ENCODE measurements at places on chromosomes 3 and 15. TPM values are rescaled to one million over a fixed set of nuclear protein-coding genes. Genes with fewer than 3 reads are reported as not detected.

ZBED2 gene
- 0.11 TPM for total RNA-seq

GRCh38 chr3:65531499-65531898, 507.2 kb downstream of the MAGI1 start:
- no peaks in the 10 kb centered on the region for H3K4me1 ChIP-seq
- DNase-seq, result no peak
- H3K27me3 ChIP-seq, result no peaks in the 10 kb centered on the region
- H3K27ac ChIP-seq, result no peak overlapping the region
- H3K4me3 ChIP-seq, result no peak overlapping the region

DNA sequence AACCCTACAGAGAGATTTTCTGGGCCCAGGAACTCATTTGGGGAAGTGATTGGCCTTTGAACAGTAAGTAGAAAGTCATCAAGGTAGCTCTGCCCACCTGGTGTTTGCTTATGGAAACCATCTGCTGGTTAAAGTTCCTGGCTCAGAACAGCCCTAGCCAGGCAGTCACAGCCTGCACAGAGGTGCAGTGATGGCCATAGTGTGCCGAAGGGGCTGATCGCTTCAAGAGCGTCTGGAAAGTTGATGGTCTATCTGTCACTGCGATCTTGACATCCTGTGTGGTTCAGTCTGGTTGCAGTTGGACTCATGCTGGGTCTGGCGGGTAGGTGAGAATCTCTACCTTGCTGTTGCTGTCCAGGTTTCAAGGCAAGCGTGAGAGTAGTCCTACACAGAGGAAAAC, 151.6 kb downstream of the SLCO3A1 start:
- H3K4me1 ChIP-seq, result peaks cover 6% of the 10 kb centered on the region
- DNase-seq, result no peak
- no peaks in the 10 kb centered on the region for H3K36me3 ChIP-seq
- no peaks in the 10 kb centered on the region for H3K27me3 ChIP-seq

NTRK3 gene
- 2.3 TPM for total RNA-seq

GRCh38 chr3:12956316-12956660, 114.9 kb upstream of the RPL32 start:
- H3K27ac ChIP-seq, result no peak overlapping the region
- DNase-seq, result no peak
- peaks cover 46% of the 10 kb centered on the region for H3K4me1 ChIP-seq
- H3K4me3 ChIP-seq, result no peak overlapping the region
- no peaks in the 10 kb centered on the region for H3K36me3 ChIP-seq

- no peaks in the 10 kb centered on the region for H3K4me1 ChIP-seq
- H3K27ac ChIP-seq, result no peak overlapping the region
- DNase-seq, result no peak
- no peaks in the 10 kb centered on the region for H3K36me3 ChIP-seq
Observed at GRCh38 chr3:87196879-87197278, 30.2 kb upstream of the CHMP2B start.

DNA sequence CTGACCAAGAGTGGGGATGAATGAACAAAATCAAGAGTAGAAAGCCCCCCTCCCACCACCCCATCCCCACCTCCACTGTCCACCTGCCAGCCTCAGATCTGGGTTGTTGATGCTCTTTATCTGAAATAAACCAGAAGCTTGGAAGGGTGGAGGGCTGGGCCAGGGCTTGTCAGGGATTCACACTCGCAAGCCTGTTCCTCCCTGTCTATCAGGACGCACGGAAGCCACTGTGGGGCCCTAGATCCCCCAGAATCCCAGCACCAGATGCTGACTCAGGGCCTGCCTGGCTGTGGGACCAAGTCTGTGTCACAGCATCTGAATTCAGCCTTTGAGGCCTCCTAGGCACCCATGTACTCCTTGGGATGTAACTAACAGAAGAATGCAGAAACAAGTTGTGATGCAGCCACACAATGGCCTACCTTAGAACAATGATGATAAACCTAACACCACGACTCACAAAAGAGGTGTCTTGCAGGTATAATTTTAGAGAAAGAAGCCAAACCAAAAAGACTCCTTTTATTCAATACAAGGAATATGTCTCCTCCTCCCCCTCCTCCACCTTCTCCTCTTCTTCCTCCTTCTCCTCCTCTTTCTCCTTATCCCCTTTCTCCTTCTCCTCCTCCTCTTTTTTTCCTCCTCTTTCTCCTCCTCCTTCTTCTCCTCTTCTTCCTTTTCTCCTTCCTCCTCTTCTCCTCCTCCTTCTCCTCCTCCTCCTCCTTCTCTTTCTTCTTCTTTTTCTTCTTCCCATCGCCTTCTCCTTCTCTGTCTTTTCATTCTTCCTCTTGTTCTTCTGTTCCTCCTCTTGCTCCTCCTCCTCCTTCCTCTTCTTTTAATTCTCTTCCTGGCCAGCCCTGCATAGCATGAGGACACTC, 234.7 kb downstream of the PLCL2 start:
- no peak overlapping the region for H3K4me3 ChIP-seq
- no peaks in the 10 kb centered on the region for H3K36me3 ChIP-seq
- H3K27me3 ChIP-seq, result no peaks in the 10 kb centered on the region
- H3K27ac ChIP-seq, result no peak overlapping the region
- peaks cover 6% of the 10 kb centered on the region for H3K4me1 ChIP-seq

CSPG4 gene
- total RNA-seq, result 1.7 TPM

SCAMP5 gene
- 12.8 TPM for total RNA-seq

PPARG gene
- 3.5 TPM for total RNA-seq

CLDN18 gene
- not detected for total RNA-seq

DNA sequence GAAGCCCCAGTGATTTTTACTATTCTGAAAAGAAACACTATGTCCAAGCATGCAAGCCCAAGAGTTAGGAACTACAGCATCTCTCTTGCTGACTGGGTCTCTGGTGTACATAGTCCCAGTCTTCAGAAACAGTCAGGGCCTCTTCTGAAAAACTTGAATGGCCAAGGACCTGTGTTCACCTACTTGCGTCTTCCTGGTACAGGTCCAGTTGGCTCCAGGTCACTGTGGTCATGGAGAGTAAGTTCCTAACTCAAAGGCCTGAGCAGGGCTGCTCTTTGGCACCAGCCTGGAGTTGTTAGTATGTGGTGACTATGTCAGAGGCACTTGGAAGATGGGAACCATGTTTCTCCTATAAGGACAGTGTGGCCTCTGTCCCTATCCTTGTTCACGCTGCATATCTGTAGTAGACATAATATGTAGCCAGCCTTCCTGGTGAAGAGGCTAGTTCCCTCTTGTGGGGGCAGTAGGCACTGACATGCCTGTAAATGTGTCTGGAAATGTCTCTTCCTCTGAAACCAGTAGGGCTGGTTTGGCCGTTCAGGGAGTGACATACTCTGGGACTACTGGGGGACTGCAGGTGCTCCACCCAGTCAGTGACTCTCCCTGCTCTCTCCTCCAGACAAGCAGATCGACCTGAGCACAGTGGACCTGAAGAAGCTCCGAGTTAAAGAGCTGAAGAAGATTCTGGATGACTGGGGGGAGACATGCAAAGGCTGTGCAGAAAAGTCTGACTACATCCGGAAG, 2.6 kb upstream of the RBM15B start:
- no peak overlapping the region for H3K4me3 ChIP-seq
- peaks cover 59% of the 10 kb centered on the region for H3K4me1 ChIP-seq
- peaks cover 30% of the 10 kb centered on the region for H3K36me3 ChIP-seq
- H3K27me3 ChIP-seq, result no peaks in the 10 kb centered on the region
- DNase-seq, result no peak

TYRO3 gene
- total RNA-seq, result 21.5 TPM

GRCh38 chr3:132090921-132091320, 56.1 kb upstream of the CPNE4 start:
- H3K4me3 ChIP-seq, result no peak overlapping the region
- H3K27me3 ChIP-seq, result no peaks in the 10 kb centered on the region
- no peak for DNase-seq
- no peak overlapping the region for H3K27ac ChIP-seq

IREB2 gene
- 130 TPM for total RNA-seq

ACTC1 gene
- total RNA-seq, result not detected

- no peak for DNase-seq
- H3K36me3 ChIP-seq, result no peaks in the 10 kb centered on the region
- H3K4me3 ChIP-seq, result no peak overlapping the region
- H3K27me3 ChIP-seq, result no peaks in the 10 kb centered on the region
Observed at GRCh38 chr3:156693166-156693565, 18.8 kb downstream of the TIPARP start.

LEKR1 gene
- 2.2 TPM for total RNA-seq

- no peaks in the 10 kb centered on the region for H3K36me3 ChIP-seq
- no peak overlapping the region for H3K27ac ChIP-seq
- no peaks in the 10 kb centered on the region for H3K27me3 ChIP-seq
- no peak for DNase-seq
- H3K4me1 ChIP-seq, result no peaks in the 10 kb centered on the region
Observed at GRCh38 chr3:141083226-141083625, 32.1 kb downstream of the SPSB4 start.

LRRC31 gene
- not detected for total RNA-seq

DNA sequence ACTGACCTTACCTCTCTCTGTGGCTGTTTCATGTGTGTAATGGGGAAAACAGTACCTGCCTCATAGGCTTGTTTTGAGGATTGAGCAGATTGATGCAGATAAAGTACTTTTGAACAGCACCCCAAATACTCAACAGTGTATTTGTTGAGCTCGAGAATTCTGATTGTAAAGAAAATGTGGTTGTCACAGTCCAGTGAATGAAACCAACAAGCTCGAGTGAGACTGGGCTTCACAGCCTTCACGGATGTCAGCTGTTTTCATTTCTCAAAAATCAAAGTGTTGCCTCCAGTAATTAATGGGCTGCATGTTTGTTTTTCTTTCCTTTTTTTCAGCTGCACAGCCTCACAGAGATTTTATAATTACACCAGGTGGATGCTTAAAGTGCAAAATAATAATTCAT, 43.7 kb downstream of the PARP15 start:
- no peak overlapping the region for H3K4me3 ChIP-seq
- H3K27me3 ChIP-seq, result no peaks in the 10 kb centered on the region
- no peak overlapping the region for H3K27ac ChIP-seq
- DNase-seq, result no peak
- H3K36me3 ChIP-seq, result no peaks in the 10 kb centered on the region
- H3K4me1 ChIP-seq, result no peaks in the 10 kb centered on the region

LOXL1 gene
- 7.1 TPM for total RNA-seq

- no peaks in the 10 kb centered on the region for H3K27me3 ChIP-seq
- no peaks in the 10 kb centered on the region for H3K36me3 ChIP-seq
- H3K27ac ChIP-seq, result no peak overlapping the region
- no peak overlapping the region for H3K4me3 ChIP-seq
- H3K4me1 ChIP-seq, result no peaks in the 10 kb centered on the region
- DNase-seq, result no peak
Observed at GRCh38 chr15:95940431-95940985, 390.0 kb upstream of the NR2F2 start.

- no peaks in the 10 kb centered on the region for H3K27me3 ChIP-seq
- H3K4me1 ChIP-seq, result no peaks in the 10 kb centered on the region
- no peak for DNase-seq
- no peak overlapping the region for H3K27ac ChIP-seq
Observed at GRCh38 chr3:156323466-156323865, 203.1 kb downstream of the KCNAB1 start.

PLA2G4E gene
- total RNA-seq, result not detected

- H3K4me1 ChIP-seq, result peaks cover 13% of the 10 kb centered on the region
- no peak overlapping the region for H3K27ac ChIP-seq
- H3K36me3 ChIP-seq, result no peaks in the 10 kb centered on the region
Observed at GRCh38 chr15:62391641-62392262, 226.7 kb upstream of the C2CD4B start.

DNA sequence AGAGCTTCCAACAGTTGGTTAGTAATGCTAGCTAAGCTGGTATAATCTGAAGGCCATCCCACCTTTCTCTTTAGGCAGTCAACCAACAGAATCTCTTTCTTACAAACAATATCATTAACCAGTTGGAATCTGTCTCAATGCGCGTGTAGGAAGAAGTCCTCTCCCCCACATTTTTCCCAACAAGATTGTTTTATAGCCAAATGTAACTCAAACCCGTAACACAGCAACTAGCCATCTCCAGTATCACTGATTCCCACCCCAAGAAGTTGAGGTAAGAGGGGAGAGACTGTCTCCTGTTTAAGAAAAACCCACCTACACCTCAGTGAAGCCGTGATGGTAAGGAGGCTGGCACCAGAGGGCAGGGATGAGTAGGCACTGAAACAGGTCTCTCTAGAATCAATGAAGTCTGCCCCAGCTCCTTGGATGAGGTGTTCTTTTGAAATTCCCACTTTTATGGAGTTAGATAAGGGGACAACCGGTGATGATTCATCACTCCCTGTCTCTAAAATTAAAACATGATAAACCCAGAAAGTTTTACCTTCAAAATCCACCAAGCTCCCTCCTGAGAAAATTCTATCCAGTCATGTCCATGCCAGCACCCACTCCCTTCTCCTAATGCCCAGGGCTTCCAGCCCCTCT, 30.9 kb downstream of the CDC25A start:
- H3K27ac ChIP-seq, result no peak overlapping the region
- DNase-seq, result no peak
- H3K4me1 ChIP-seq, result no peaks in the 10 kb centered on the region
- H3K36me3 ChIP-seq, result no peaks in the 10 kb centered on the region
- H3K4me3 ChIP-seq, result no peak overlapping the region

GRCh38 chr3:192129586-192129985, 597.8 kb downstream of the FGF12 start:
- H3K4me1 ChIP-seq, result no peaks in the 10 kb centered on the region
- no peak overlapping the region for H3K27ac ChIP-seq
- DNase-seq, result no peak
- no peak overlapping the region for H3K4me3 ChIP-seq
- no peaks in the 10 kb centered on the region for H3K36me3 ChIP-seq

GRCh38 chr3:177725165-177725564, 527.9 kb upstream of the TBL1XR1 start:
- no peak for DNase-seq
- H3K4me1 ChIP-seq, result no peaks in the 10 kb centered on the region
- H3K27me3 ChIP-seq, result no peaks in the 10 kb centered on the region
- H3K4me3 ChIP-seq, result no peak overlapping the region

LCTL gene
- not detected for total RNA-seq

ECE2 gene
- not detected for total RNA-seq
